Body of pancreas (tissue), 4 donors: ENCODE measurements at places on chromosomes 7 and 10.

- DNase-seq = no peak
Measured at GRCh38 chr7:156503196-156503595, 137.4 kb upstream of the RNF32 start.

DNA sequence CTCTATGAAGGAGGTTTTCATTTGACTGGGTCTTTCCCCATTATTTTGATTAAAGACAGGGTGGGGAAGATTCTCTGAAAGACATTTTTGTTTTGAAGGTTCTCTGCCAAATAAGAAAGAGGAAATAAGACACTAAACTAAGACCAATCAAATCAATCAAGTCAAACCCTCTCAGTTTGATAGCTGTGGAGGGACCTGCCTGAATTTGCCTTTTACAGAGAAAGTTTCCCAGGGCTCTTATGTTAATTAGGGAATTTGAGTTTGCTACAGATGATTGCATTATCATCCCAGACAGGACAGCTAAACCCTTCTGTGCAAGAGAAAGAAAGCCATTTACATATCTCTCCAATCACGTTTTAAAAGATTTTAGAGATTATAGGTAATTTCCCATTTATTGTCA lies 80.0 kb downstream of the CSTF2T start:
- no peak for DNase-seq

- peak; percentile 77 for DNase-seq
Measured at GRCh38 chr10:110226926-110227641, 19.7 kb downstream of the MXI1 start.

GRCh38 chr10:33917069-33917780 lies 582.8 kb upstream of the NRP1 start:
- DNase-seq = no peak

DNA sequence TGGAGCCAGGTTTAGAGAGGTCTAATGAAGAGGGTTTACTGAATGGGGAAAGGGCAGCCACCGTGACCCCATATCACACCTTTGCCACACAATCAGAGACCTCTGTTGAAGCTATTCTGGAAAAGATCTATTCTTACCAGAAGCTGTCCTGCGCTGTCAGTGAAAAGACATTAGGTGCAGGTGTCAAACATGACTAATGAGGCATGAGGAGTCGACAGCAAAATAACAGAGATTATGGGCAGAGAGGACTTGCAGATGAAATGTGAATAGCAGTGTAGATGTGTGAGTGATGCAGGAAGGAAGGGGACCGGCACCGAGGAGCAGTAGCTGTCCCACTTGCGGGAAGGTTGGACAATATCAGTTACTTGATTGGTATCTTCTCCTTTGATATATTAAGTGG lies 627.7 kb upstream of the GALNT17 start:
- DNase-seq = no peak

GRCh38 chr7:90213521-90213920 lies 2.0 kb downstream of the STEAP2 start:
- DNase-seq = no peak

GRCh38 chr7:114921631-114922025 lies 266 bp upstream of the MDFIC start:
- peak; percentile 27 for DNase-seq

- no peak for DNase-seq
Measured at GRCh38 chr7:151790095-151790829, 86.7 kb downstream of the PRKAG2 start.

GRCh38 chr10:68428396-68429104 lies 21.5 kb upstream of the RUFY2 start:
- DNase-seq = no peak

GRCh38 chr10:45241865-45242520 lies 73.4 kb downstream of the OR13A1 start:
- no peak for DNase-seq

DNA sequence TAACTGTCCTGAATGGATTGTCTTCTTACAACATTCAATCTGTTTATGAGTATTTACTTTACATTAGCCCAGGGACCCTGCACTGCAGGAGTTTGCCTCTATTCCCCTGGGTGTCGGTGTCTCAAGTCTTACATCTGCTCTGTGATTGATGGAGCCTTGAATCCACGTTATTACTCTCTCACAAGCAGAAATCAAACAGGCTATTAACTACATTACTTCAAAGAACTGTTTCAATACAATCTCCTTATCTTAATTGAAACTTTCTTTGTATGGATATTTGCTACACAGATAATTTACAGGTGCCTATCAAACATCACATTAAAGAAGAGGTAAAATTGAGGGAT lies 3.1 kb upstream of the ARID5B start:
- no peak for DNase-seq

DNA sequence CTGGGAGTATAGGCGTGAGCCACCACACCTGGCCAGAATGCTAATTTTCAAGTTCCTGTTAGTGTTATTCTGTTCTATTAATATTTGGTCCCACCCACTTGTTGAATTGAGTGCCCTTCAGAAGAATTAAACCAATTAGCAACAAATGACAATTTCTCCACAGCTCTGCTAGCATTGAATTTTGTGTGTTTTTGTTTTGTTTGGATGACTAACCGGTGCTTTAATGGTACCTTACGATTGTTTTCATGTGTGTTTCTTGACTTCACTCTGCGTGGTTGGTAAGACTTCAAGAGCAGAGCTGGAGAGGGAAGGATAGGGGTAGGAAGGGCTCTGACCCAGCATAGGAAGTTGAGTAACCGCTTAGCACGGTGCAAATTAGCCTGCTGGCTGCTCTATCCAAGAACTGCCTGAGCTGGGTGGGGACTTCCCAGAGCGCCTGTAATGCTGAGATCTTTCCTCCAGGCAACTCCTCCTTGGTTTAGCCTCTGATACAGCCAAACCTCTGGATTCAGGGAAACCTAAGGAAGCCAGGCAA lies 4.6 kb downstream of the ARPC1B start:
- DNase-seq = no peak

DNA sequence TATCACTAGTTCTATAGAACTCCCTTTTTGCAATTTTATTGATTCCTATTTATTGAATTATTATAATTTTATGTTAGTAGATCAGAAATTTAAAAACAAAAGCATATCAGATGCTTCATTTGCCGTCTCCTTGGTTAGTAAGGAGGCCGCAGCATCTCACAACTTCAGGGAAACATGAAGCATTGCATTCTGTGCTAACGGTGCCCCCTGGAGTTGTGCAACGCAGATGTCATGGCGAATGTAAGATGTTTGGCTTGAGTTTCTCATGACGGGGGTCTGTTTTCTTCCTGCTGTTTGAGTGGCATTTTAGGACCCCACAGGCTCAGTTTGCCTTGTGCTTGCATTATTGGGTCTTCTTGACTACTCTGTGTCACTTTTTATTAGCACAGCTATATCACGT lies 124.8 kb downstream of the CNNM2 start:
- DNase-seq = no peak

- DNase-seq = no peak
Measured at GRCh38 chr7:69778138-69778537, 179.9 kb downstream of the AUTS2 start.

GRCh38 chr10:7134448-7134847 lies 276.4 kb downstream of the SFMBT2 start:
- no peak for DNase-seq

DNA sequence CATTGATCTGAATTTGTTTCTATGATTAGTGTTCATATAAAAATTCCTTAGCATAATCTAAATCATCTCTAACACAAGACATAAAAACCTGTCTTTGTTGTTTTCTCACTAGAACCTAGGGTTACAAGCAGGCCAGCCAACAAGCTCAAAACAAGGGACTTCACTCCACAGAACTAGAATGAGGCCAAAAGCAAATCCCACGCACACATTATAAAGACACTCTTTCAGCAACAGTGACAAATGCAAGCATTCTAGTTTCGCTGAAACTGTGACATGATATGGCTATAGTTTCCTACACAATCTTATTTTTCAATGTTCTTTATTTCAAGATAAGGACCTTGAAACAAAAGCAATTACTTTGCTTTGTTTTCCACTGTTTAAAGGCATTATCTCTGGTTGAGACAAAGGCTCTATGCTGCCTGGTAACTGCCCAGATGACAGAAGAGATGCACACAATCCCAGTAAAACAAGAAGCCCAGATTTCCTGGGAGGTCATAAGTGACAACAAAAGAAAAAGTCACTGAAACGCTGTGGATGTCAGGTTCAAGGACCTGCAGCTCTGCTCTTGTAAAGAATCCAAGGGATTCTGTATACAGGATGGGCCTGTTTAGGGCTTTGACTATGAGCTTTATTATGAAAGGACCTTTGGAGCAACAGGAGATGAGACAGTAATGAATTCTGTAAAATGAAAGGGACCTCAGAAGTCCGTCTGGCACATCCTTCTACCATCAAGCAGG lies 105.3 kb downstream of the SORCS1 start:
- DNase-seq = no peak

GRCh38 chr10:90138844-90139243 lies 437.5 kb downstream of the KIF20B start:
- no peak for DNase-seq

DNA sequence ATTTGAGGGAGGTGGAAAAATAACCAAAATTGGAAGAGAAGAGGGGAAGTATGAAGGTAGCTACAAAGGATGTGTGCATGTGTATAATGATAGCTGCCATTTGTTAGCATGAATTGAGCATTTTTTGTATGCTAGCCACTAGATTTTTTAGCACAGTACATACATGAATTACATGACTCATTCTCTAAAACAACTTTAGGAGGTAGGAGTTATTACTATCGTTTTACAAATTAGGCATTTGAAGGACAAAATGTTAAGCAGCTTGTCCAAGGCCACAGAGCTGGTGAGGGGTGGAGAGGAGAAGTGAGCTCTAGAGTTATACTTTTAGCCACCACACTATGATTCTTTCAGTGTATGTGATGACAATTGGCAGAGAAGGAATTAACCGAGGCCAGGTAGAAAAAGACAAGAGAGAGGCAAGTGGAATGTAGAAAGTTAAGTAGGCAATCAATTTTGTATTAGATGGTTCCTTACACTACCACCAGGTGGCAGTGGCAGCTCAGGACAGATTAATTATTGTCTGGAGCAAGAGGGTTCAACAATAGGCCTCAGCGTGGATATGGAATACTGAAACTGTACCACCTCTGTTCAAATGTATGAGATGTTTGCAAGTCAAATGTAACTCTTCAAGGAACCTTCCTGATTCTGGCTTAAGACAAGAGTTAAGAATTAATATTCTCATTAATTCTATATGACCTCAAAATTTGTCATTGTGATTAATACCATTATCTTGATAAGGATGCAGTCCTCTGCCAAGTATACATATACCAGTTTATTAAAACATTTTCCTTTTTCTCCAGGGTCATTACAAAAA lies 128.0 kb downstream of the MBL2 start:
- peak; percentile 47 for DNase-seq

DNA sequence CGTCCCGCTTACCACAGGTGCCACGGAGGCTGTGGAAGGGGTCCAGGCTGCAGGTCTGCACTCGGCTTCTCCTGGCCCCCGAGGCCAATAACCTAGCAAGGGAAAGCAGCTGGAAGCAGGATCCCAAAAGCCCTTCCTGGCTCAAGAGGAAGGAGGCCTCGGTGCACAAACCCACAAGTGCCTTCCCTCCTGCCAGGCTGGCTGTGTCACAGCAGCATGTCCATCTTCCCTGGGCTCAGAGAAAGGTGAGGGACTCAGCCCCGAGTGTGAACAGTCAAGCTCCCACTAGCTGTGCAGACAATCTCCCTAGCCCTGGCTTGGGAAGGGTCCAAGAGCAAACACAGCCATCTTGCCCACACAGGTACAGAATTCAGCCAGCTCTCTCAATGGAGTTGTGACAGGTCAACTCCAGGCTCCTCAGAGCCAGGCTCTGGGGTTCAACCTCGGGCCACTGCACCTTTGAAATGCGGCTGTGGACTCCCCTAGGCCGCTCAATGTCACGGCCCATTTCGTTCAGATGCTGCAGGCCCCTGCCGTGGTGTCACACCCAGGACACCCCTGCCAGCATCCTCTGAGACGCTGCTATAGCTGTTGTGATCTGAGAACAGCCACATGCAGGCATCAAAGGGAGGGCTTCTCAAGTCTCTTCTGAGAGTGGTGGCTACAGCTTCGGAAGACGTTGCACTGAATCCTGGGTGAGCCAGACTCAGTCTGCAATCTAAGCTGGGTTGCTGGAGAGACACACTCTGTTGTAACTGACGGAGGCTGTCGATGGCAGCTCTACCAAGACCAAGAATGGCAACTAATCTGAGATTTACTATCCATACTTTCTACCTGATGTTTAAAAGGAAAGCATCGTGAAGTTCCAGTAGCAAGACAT lies 137.9 kb downstream of the DIP2C start:
- no peak for DNase-seq

DNA sequence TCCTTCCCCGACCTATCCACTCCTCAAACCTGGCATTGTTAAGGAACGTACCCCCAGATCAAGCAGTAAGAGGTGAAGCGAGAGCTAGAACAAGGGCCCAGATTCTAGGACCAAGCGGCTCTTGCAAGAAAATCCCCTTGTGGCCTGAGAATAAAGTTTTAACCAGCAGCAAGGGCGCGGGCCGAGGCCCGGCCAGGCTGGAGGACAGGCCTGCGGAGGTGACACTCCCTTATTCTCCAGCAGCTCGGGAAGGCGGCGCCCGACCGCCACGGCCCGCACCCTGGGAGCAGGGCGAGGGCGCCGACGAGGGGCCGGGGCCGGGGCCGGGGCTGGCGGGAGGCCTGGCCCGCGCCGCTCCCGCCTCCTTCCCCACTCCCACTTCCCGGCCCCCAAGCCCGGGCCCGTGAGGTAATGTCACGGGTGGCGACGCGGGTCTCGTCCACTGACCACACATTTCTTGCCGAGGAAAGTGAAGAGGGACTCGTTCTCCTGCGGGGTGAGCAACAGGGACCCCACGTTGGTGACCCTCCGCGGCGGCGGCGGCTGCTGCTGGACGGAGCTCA lies 551 bp downstream of the WASL start:
- DNase-seq = peak; percentile 62

GRCh38 chr10:126252884-126253610 lies 135.2 kb downstream of the ADAM12 start:
- DNase-seq = no peak

GRCh38 chr7:1592299-1592871 lies 22.6 kb upstream of the PSMG3 start:
- no peak for DNase-seq

GRCh38 chr10:25633542-25633941 lies 300.5 kb upstream of the MYO3A start:
- DNase-seq = no peak

DNA sequence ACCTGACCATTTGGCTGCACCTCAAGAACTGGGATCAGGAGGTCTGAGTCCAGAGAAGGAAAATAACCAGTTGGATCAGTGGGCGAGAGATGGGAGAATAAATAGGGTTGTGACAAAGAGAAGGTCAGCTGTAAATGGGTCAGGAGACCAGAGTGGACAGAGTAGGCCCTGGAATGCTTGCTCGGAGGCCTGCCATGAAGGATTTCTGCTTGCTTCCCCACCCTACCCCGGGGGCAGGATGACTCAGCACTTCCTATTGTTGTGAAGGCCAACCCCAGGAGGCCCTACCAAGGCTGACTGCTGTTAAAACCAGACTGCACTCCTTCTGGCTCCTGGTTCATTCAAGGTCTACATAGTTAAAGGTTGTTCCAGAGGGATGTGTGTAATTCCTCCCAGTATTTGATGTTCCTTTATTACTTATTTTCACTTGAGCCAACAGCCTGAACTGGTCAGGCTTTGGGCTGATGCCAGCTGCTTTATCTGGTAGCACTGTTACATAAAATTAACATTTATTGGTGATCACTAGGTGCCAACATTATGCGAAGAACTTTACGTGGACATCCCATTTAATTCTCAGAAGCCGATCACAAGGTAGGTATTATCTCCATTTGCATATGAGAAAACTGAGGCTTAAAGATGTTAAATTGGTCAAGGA lies 27.3 kb upstream of the IFRD1 start:
- peak; percentile 85 for DNase-seq

- no peak for DNase-seq
Measured at GRCh38 chr10:133442191-133442966, 11.4 kb upstream of the SCART1 start.

GRCh38 chr10:13637303-13637856 lies 50.6 kb downstream of the PRPF18 start:
- DNase-seq = no peak
